Effector CD4-positive, alpha-beta T cell (primary cell): ENCODE measurements at places on chromosomes 7 and 10.

DNA sequence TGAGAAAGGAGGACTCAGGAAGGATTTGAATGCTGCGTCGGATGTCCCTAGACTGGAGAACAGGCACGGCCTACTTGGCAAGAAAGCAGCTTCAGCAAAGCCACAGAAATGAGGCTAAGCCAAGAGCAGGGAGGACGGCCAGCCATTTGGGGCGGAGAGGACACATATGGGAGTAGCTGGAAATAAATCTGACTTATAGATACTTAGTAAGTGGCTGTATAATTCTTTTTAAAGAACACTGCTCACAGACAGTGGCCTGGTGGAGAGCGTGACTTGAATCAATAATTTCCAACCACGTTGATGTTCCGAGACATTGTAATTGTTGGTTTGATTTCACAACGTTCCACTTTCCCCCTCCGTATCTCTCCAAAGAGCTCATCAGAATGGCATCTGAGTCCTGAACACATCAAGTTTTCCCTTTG is 67.7 kb upstream of the JCAD start:
- DNase-seq = no peak

DNA sequence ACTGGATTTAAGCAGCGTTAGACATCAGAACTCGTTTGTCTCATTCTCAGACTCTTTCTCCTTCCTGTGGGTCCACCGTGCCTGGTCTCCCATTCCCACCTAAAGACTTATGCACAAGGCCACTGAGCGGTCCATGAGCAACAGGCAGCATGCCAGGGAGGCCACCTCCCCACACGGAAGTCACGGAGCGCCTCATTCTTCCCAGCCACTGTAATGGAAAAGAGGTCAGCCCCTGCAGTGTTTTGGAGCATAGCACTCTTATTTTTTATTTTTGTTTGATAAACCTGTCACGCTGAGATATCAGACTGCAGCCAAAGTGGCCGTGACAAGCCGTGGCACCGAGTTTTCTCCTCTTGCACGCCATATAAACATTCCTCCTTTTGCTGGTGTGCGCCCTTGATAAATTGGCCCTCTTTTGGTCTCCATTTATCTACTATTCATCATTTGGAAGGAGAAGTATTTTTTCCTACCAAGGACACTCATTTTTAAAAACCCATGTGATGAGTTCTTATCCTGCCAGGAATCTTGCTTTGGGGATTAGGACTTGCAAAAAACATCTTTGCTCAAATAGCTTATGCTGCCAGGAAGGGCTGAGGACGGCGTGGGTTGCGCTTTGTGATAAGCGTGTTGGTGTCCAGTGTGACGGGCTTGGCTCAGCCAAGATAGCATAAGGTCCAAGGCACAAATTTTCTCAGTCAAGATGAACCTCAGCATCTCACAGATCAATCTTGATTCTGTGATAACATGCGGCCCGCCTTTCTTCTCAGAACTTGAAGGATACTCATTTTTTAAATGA is 206.0 kb downstream of the CCDC3 start:
- no peak for DNase-seq

- DNase-seq = no peak
Measured at GRCh38 chr10:20760460-20760859, 136.7 kb downstream of the NEBL start.

- DNase-seq = no peak
Measured at GRCh38 chr7:124689523-124689922, 76.1 kb downstream of the GPR37 start.

GRCh38 chr10:17145239-17145638 is 15.6 kb upstream of the CUBN start:
- DNase-seq = no peak

DNA sequence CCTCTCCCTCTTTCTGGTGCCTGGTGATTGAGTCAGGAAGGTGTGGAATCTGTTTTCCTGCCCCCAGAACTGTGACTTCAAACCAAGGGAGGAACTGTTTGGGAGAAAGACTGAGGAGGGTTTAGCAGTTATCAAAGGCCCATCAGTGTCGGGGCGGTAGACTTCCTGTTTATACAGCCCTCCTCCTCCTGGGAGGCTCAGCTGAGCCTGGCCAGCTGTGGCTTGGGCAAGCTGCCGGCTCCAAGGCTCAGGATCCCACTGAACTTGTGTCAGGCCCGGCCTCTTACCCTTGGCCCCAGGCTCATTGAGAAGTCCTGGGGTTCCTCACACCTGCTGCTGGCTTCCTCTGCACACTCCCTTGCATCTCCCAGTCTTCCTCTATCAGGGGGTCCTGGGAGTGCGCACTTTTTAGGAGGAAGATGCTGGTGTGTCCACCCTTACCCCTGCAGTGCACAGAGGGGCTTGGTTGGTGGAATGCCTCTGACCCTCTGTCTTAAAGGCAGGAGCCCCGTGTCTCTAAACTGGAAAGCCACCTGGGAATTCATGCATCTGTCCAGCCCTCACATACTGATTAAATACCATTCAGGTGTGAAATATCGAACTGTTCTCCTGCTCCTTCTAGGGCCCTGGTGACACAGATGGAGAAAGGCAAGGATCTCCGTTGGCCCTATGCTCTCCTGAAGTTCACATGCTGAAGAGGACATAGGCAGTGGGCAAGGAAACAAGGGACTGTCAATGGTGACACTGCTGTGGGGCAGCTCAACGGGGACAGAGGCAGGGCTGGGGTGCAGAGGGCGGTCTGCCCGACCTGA is 32.4 kb downstream of the CXCL12 start:
- no peak for DNase-seq

GRCh38 chr10:112173206-112173605 is 10.4 kb downstream of the GPAM start:
- no peak for DNase-seq

DNA sequence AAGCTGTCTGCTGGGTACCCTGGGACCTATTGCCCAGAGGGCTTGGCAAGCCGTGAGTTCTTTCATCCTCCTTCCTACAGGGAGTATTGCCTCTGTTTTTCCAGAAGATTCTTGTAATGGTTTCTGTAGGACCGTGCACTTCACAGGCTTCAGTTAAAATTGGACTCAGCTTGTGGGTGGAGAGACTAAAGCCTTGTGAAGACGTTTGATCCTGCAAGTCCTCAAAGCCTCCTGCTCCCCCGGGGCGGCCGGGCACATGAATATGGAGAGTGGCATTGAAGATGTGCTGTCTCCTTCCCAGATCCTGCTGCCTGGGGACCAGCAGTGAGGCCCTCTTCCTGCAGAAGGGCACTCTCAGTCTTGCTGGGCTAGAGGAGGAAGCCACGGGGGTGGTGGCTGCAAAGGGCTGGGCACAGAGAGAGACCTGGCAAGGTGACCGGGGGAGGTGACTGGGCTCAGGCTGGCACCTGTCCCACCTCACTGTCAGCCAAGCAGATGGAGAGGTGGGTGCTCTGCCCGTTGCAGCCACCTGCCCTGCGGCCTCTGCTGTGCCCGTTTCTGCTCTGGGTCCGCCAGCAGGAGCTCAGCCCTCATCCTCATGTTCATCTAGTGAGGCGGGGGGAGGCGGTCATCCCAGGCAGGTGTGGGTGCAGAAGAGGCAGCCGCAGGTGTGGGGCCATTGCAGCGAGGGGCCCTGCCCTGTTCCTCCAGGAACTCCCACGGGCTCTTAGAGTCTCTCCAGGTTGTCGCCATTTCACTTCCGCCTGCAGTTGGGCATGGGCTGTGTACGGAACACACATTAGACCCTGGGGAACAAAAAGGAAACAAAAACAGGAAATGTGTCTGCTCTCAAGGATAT is 55.7 kb downstream of the TMEM209 start:
- DNase-seq = no peak

- DNase-seq = no peak
Measured at GRCh38 chr7:76191783-76192240, 9.9 kb upstream of the SRRM3 start.

- no peak for DNase-seq
Measured at GRCh38 chr10:132628966-132629900, 91.6 kb downstream of the INPP5A start.

GRCh38 chr7:100546129-100546925 is 7.3 kb downstream of the AGFG2 start:
- no peak for DNase-seq

DNA sequence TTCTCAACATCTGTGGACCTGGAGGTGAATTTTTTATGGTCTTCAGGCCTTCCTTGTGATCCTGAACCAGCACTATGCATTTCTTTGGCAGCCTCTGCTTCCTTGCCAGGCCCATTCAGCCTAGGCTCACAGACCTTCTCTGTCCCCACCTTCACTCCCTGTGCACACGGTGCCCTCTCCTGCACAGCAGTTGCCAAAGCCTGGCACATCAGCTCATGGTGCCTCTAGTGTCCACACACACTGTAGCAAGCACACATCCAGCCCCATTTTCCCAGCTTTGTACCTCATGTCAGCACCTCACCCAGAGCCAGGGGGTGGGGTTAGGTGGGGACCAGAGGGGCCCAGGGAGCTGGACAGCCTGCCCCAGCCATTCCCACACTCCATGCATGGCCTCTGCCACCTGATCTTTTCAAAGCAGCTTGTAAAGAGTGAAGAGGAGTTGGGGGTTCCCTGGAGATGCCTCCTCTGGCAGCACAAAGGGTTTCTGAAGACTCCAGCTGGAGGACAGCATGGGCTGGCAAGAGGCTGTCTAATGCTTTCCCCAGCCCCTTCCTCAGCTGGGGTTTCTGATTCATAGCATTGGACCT is 57.9 kb upstream of the TMEM72 start:
- no peak for DNase-seq

- DNase-seq = no peak
Measured at GRCh38 chr7:105617280-105618015, 36.2 kb upstream of the EFCAB10 start.

DNA sequence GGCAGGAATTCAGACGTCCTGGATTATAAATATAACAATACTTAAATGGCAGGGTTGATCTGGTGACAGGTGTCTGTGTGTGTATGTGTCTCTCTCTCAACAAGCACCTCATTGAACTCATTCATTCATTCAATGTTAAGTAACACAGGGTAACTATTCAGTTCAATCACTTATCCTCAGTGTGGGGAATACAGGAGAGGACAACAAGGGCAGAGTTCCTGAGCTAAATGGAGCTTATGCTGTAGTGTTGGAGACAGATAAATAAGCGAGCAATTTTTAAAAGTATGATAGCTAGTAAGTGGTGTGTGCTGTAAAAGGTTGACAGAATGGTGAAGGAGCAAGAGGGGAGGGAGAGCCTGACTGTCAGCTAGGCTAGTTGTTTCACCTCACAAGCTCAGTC is 178.4 kb downstream of the DGKI start:
- DNase-seq = no peak

- DNase-seq = no peak
Measured at GRCh38 chr10:23294638-23295247, 49.9 kb downstream of the C10orf67 start.

DNA sequence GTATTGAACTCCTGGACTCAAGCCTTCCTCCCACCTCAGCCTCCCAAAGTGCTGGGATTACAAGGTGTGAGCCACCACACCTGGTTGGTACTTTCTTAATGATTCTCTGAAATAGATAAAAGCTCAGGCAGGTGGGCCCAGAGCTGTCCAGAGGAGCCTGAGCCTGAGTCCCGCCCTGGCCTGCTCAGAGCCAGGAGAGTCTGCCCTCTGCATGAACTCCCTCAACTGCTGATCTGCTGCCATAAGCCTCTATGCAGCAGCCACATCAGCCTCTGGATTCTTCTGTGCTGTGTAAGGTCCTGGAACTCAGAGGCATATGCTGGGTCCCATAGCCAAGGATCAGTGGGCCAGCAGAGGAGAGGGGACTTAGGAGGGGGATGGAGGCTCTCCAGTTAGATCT is 23.1 kb upstream of the DDIT4 start:
- no peak for DNase-seq

- DNase-seq = no peak
Measured at GRCh38 chr7:18829858-18830285, 287.6 kb downstream of the TWIST1 start.

GRCh38 chr10:111107023-111107422 is 30.2 kb downstream of the ADRA2A start:
- DNase-seq = no peak

GRCh38 chr10:112588225-112588990 is 141.4 kb downstream of the VTI1A start:
- DNase-seq = no peak

GRCh38 chr7:25845464-25845863 is 306.5 kb upstream of the NFE2L3 start:
- DNase-seq = no peak

DNA sequence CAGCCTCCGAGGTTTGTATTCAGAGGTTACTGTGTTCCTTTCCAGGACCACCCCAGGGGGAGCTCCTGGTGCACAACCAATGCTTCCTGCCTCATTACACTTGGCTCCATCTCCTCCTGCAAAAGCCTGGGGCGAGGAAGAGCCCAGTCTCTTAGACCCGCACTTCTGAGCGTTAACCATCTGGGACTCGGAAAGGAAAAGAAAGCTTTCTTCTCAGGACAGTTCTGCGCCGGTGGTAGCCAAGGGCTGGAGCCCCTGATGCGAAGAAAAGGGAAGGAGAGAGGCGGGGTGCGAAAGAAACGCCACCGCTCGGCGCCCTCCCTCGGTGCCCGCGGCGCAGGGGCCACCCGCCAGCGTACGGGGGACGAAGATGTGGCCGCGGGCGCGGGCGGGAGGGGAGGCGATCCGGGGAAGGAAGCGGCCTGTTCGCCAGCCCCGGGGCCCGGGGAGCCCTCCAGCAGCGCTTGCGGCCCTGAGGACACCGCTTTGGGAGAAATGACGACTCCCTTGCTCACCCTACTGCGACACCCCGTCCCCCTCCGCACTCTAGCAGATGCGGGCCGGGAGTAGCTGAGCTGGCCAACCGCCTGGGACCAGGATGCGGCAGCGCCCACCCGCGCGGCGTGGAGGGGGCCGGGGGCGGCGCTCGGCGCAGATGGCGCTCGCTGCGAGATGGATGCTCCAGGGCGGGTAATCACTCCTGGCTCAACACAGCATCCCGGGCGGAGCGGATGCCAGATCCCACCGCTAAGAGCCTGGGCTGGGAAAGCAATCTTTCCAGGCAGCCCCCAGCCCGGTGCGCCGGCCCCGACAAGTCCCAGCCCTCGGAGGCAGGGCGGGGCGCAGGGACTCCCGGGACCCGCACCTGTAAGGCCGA is 1.3 kb downstream of the NRCAM start:
- no peak for DNase-seq

DNA sequence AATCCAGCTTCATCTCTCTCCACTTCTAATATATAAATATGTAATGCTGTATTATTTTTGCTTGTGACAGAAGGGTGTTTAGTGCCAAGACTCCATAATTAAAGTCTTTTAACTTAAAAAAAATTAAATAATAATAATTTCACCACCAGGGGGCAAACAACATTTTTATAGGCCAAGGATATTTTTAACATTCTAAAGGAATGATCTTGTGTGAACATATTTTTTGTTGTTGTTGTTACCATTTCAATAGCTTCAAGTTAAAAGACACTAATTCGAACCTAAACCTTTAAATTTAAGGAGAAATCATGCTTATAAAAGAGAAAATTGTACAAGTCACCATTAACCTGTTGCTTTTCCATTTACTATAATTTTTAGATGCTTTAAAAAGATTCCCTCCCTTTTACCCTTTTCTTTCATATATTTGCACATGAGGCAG is 7.5 kb upstream of the DNAJC1 start:
- no peak for DNase-seq

- DNase-seq = no peak
Measured at GRCh38 chr7:26162431-26162830, 10.4 kb downstream of the NFE2L3 start.
